Stimulated activated CD4-positive, alpha-beta T cell treated with anti-CD3 and anti-CD28 coated beads, TNF-alpha, amount 100 ng/mL, for 24 hours (primary cell): ENCODE measurements at places on chromosomes 6 and 20.

GRCh38 chr20:44066645-44067606 is 120.1 kb downstream of the JPH2 start:
- no peak for DNase-seq

GRCh38 chr20:2909953-2910352 is 36.7 kb downstream of the PTPRA start:
- DNase-seq: no peak

DNA sequence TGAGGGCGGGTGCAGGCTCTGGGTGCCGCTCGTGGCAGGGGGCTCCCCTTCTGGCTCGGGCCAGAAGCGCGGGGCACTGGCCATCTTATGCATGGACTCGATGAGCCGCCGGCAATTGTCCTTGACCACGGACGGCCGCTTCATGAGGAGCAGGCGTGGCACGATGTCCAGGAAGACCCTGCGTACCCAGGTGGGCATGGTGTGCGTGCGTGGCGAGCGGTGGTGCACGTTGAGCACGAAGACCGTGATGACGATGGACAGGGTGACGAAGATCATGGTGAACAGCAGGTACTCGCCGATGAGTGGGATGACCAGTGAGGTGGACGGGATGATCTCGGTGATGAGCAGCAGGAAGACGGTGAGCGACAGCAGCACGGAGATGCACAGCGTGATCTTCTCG is 11.0 kb downstream of the CHRNA4 start:
- no peak for DNase-seq

DNA sequence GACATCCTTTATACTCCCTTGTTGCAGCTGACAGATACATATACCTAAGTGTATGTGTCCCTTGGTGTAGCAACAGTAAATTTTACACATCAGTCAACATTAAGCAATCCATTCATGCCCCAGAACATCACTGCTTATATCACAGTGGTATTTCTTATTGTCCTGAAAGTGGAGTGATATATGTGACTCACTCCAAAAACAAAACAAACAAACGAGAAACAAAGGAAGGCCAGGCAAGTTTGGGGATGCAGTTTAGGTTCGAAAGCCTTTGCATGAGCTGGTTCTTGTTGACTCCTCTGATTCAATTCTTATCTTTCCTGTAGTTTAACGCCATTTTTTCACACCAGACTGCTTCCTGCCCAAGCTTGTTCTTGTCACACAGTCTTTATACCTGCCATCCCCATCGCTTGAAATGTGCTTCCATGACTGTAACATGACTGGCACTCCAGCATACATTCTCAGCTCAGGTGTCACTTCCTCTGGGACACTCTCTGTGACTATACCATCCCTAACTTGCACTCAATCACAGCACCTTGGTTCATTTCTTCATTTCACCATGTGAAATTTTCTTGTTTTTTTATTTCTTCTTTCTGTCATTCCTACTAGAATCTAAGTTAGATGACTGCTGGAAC is 125.0 kb upstream of the TSHZ2 start:
- no peak for DNase-seq

DNA sequence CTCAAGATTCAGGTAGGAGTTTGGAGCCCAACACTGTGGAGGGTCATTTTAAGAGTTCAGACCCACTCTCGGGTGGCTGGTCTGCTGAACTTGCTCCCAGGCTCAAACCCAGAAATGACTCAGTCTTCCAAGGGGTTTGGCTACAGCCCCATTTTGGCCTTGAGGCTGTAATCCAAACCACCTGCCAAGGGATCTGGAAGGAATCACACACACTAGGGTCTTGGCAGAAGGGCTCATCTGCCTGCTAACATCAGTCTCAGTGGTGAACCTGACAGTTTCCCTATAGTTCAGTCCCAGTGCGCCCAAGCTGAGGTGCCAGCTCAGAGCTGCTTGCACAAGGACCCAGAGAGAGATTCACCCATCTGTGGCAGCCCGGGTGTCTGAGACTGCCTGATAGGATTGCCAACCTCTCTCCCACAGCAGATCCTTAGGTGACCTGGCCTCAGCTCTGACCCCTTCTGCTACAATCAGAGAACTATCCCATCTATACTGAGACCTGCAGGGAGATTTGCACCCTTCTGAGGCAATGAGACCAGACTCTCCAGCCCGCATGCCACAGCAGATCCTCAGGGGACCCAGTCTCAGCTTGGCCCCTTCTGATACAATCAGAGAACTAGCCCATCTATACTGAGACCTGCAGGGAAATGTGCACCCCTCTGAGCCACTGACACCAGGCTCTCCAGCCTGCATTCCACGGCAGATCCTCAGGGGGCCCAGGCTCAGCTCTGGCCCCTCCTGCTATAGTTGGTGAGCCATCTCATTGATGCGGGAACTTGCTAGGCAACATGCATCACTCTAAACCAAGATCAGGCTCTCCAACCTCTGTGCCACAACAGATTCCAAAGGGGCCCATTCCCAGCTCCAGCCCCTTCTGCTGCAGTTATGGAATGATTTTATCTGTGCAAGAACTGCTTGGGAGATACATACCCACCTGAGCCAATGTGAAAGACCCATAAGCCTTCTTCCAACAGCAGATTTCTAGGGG is 48.2 kb downstream of the THBS2 start:
- no peak for DNase-seq

GRCh38 chr20:43948455-43948854 is 33.8 kb downstream of the TOX2 start:
- DNase-seq: no peak

GRCh38 chr6:33197431-33198048 is 2.9 kb downstream of the RXRB start:
- DNase-seq: no peak
